ENCODE measurements at places on chromosomes 3 and 15.

DNA sequence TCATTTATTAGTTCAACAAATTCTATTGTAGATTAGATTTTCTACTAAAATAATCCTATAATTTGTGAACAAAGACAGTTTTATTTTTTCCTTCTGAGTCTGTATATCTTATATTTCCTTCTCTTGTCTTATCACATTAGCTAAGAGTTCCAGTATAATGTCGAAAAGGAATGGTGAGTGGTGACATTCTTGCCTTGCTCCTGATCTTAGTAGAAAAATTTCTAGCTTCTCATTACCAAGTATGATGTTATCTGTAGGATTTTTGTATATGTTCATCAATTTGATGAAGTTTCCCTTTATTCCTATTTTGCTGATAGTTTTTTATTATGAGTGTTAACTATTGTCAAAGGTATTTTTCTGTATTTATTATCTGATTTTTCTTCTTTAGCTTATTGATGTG, 756.6 kb upstream of the BCHE start:
- DNase-seq, result no peak

DNA sequence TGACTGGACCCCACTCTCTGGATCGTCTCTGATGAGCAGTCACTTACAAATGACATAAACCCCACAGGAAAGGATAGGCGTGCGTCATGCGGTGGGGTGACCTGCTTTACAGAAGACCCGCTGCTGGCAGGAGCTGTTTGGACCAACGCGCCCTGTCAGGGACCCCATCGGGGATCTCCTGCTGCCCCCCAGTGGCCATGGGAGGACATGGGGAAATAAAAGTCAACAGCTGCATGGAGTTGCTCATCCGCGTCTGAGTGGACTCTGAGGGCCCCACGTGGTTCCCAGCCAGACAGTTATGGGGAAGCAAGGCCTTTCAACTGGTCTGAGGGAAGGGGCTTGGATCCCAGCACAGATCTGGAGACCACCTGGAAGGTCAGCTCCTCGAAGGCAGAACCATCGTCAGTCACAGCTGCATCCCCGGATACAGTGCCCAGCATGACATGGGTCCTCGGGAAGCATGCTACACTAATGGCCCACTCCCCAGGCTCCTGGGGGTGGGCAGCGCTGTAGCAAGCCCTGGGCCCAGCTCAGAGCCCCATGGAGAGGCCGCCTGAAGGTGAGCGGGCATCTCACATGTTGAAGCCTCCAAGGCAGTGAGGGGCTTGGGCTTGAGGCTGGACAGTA, 32.1 kb downstream of the PTH1R start:
- DNase-seq, result peak; percentile 81

DNA sequence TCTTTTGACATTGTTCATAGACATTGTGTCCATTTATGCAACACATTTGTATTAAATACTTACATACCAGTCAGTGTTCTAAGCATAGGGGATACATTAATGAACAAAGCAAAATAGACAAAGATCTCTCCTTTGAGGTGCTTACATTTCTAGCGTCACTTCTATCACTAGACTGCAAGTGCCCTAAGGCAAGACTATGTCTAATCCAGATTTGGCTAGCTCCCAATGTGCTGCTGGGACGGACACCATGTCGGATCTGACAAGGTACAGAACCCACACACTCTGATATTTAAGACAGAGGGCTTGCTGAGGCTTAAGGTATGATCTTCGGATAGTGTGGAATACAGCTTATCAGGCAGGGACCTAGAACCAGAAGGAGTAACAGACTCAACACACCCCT, 41.4 kb downstream of the MYLK start:
- DNase-seq, result no peak

DNA sequence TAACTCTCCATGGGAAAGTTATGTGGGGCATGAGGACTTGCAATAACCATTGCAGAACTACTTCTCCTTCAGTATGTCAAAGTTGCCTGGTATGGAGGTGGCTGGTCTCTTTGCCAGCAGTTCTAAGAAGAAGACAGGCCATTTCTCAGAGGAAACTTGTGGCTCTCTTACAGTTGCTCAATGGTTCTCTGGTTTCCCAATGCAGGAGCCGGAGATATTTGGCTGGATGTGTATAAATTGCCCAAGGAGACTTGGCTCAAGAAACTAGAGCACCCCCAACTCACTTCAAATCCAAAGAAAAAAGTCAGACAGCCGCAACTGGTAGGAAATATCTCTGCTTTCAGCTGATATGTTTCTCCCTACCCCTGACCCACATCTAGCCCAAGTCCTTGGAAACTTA, 24.2 kb downstream of the WDR93 start:
- DNase-seq, result peak; percentile 15

- no peak for DNase-seq
Observed at GRCh38 chr15:101048176-101048575, 129.0 kb downstream of the LRRK1 start.

- peak; percentile 45 for DNase-seq
Observed at GRCh38 chr15:96326328-96327154, 4.0 kb upstream of the NR2F2 start.

DNA sequence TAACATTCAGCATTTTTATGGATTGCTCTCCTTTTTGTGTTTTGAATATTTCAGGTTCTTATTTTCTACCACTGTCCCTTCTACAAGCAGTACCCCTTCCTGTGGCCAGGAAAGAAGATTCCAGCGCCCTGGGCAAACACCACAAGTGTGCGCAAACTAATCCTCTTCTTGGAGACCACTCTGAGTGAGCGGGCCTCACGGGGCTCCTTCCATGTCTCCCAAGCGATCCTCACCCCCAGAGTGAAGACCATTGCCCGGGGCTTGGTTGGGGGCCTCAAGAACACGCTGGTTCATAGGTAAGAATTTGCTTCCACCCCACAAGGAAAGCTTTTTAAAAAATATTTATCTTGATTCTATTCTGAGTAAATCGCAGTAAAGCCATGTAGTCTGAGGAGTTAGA, 118.7 kb upstream of the ZBED2 start:
- DNase-seq, result no peak

DNA sequence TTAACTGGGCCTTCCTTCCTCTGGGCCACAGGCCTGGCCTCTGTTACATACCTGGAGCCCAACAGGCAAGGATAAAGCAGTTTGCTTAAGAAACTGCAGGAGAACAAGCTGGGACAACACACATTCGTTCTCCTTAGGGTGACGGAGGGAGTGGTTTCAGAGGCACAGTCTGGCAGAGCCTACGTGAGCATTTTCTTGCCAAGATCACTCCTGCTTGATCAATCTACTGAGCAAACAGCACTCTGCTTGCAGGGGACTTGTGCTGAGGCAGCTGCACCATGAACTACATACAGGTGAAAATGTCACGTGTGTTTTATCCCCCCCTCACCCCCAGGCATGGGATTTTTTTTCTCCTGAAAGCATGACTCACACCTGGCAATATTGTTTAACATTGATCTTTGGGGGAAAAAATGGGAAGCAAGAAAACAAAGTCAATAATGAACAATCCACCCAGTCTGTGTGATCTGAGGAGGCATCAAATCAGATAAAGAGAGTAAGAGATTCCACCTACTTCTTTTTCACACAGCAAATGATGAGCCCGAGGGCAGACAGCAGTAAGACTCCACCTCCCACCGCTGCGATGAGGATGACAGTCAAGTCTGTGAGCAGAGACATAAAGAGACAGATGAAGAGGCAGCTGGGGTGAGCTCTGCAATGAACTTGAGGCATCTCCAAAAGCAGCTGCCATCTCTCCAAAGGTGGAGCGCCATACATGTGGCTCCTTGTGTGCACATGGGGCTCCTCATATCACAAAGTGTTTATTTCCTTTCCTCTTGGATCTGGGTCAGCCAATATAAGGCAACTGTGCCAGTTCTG, 57.4 kb downstream of the CDCP1 start:
- DNase-seq, result no peak

DNA sequence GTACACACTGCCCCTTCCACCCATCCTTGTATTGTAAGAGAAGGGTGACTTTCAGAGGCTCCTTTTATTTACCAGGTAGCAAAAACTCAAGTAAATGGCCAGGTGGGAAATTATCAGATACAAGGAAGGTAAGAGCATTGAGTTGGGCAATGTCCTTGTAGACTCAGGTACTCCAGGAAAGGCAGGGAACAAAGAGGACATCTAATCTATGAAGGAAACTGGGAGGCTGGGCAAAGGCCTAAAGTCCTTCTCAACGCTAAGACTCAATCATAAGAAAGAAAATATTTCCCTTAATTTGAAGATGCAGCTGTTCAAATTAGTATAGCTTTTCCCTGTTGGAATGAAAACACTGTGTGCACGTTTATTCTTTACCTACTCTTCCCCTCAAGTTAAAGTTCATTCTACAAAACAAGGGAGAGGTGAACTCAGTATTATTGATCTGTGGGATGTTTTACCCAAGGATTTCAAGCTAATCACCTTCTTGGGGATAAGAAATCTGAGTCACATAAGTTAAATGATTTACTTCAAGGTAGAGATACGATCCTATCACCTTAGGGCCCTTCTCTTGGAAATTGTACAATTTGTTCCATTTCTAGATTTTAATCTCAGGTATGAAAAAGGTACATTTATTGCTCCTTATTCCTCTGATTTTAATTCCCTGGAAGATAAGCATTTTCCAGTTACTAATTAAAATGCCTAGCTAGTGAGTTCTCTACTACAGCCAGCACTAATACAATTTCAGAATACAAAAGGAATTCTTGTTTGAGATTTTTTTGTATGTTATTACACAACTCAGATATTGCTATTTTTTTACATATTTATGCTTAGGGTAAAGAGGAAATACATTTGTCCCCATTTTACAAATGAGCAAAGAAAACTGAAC, 80.6 kb downstream of the PLD1 start:
- no peak for DNase-seq

GRCh38 chr3:52679199-52679538, 6.5 kb downstream of the PBRM1 start:
- no peak for DNase-seq

DNA sequence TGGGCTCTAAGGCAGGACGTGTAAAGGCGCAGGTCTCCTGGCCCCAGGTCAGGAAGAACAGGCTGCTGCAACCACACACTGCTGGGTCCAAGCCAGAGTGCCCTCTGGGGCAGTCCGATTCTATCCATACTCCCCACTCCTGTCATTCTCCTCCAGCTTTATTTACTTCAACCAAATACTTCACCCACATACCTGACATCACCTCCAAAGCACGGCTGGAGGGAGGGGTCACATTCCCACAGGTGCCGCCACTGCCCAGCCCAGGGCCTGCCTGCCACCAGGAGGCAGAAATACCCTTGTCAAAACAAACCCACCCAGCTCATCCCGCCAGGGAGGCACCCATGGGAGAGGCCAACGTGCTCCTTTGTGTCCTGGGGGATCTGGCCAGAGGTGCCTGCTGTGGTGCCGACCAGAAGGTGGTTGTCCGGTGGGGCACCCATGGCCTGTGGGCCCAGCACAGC, 100.4 kb downstream of the DAPK2 start:
- no peak for DNase-seq

- no peak for DNase-seq
Observed at GRCh38 chr3:144114767-144115166, 143.1 kb downstream of the DIPK2A start.

DNA sequence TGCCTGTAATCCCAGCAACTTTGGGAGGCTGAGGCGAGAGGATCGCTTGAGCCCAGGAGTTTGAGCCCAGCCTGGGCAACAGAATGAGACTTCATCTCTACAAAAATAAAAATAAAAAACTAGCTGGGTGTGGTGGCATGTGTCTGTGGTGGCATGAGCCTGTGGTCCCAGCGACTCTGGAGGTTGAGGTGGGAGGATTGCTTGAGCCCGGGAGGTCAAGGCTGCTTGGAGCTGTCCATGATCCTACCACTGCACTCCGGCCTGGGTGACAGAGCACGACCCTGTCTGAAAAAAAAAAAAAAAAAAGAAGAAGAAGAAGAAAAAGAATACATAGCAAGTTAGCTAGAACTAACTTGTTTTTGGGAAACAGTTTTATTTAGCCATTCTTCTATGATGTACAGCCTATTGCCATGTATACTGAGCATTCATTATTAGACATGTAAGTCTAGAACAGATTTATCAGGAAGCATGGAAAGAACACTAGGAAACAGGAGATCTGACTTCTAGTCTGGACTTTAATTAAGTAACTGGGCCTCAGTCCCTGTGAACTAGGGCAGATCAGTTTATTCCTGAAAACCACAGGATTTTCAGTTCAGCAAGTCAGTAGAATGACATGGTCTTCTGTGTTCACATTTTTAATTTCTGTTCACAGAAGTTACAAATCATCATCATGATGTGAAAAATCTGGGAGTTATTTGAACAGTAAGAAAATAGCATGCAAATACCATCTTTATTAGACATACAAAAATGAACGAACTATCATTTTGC, 65.5 kb downstream of the KAT2B start:
- no peak for DNase-seq

GRCh38 chr15:80944818-80945217, 44.8 kb downstream of the MESD start:
- DNase-seq, result no peak

DNA sequence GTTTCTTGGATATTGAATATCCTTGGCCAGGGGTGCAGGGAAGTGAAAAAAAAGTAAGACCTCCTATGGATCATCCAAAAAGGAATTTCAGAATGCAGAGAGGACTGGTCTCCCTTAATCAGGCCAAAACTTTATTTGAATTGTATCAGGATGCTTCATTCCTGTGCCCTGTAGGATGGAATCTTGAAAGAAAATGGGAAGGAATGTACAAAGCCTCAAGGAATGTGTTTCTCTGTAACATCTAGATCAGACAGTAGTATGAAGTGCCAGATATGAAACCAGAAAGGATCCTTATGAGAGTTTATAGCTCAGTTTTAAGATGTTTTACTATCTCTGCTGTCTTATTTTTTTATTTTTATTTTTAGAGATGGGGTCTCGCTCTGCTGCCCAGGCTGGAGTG, 6.5 kb upstream of the GSK3B start:
- no peak for DNase-seq

DNA sequence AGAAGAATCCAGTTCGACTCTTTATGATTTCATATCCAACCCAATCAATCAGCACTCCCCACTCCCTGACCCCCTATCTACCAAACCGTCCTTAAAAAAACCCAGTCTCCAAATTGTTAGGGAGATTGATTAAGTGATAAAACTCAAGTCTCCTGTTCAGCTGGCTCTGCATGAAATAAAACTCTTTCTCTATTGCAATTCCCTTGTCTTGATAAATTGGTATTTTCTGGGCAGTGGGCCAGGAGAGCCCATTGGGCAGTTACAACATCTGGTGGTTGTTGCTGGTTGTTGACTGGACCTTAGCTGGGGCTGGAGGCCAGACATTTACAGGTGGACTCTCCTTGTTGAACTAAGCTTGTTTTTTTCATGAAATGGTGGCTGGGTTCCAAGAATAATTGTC, 642.3 kb downstream of the ROBO2 start:
- no peak for DNase-seq

DNA sequence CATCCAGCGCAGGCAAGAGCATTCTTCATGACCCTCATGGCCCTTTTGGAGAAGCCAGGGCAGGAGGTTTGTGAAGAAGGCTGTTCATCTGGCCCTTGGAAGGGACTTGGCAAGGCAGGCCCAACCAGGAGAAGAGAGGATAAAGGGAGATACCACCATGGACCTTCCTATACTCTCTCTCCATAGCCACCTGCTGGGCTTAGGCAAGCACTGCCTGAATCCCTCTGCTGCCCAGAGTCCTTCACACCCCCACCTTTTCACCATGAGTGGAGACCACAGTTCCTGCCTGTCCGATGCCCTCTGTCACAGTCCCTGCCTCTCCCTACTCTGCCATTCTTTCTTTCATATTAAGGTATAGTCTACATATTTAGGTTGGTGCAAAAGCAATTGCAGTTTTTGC, 10.6 kb upstream of the SFMBT1 start:
- peak; percentile 37 for DNase-seq

Measured in Kasumi-1 (cell line).